ENCODE measurements at places on chromosomes 6 and 20.

DNA sequence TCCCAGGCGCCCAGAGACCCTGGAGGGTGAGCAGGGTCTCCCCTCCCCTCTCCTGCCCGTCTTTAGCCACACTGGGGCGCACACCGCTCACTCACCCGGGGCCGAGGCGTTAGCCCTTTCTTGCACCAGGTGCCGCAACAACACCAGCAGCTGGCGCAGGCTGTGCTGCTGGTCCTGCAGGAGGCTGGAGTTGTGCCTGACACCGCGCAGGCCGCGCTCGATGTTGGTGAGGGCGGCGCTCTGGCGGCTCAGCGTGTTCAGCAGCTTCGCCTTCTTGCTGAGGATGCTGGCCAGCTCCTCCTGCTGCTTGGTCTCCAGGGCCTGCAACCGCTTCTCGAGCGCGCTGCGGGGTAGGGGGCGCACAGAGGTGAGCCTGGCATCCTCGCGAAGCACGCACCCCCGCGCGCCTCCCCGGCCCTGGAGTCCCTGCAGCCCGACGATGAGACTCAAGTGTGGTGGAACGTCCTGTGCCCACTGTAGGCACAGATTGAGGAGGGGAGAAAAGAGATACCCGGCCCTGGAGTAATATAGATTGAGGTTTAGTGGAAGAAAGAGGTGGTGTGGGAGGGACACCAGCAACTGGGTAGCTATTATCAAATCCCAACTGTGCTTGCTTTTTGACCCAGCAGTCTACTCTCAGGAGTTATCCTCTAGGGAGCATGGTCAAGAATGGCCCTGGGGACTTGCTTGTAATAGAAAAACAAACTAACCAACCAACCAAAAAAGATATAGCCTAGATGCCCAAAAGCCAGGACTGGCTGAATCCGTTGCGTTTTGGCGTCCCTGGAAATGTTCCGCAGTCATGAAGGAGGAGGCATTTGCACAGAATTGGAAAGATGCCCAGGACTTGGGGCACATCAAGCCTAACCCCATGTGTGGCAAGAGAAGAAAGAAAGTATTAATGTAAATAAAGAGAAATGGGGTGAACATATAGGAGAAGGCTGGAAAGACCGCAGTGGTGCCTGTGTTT is 30.9 kb downstream of the ANGPT4 start:
- peak; percentile 48 for ATAC-seq

- ATAC-seq = no peak
Measured at GRCh38 chr6:14747881-14748520, 497.9 kb upstream of the JARID2 start.

DNA sequence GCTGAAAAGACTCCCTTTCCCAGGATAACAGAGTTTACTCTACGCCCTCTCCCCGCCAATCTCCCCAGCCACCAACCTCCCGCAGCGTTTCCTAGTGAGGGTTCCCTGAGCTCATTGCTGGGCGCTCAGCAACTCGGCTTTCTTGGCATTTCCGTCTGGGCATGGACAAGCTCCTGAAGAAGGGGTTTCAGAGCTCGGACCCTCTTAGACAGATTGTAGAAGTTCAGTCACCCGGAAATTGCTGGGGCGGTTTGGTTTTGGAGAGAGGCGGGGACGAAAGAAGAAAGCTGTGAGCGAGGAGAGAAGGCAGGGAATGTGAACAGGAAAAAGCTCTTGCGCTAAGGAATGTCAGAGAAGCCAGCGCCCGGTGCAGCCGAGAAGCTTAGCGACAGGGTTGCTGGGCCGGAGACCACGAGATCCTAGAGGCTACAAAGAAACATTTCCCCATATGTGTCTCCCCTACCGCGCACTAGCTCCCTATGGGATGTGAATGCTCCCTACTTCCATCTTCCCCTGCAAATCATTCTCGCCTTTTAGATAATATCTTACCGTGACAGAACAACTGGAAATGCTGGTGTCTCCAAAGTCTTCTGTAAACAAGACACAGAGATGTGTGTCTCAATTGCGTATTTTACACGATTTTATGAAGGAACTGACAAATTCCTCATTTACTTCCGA is 15.8 kb downstream of the POM121L2 start:
- no peak for ATAC-seq

GRCh38 chr6:159760602-159761057 is 1.2 kb upstream of the ACAT2 start:
- no peak for ATAC-seq

GRCh38 chr6:83867043-83867442 is 7.6 kb downstream of the CYB5R4 start:
- ATAC-seq = no peak

- ATAC-seq = no peak
Measured at GRCh38 chr6:23523771-23524170, 602.2 kb upstream of the NRSN1 start.

GRCh38 chr20:54980103-54980960 is 504.9 kb downstream of the DOK5 start:
- no peak for ATAC-seq

DNA sequence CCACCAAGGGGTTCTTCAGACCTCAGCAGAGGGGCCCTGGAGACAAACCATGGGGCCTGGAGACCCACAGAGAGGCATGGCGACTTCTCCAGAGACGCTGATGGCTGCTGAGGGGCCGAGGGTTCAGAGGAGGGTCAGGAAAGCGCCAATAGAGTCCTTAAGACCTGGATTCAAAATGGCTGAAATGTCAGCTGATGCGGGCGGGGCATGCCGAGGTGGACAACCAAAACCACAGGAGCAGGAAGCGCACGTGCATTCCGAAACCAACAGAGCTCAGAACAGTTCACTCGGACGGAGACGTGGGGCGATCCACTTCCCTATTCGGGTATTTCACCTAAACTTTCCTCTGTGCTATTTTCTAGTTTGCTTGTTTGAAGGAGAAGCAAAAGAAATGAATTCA is 99.9 kb upstream of the RIN2 start:
- peak; percentile 90 for ATAC-seq

DNA sequence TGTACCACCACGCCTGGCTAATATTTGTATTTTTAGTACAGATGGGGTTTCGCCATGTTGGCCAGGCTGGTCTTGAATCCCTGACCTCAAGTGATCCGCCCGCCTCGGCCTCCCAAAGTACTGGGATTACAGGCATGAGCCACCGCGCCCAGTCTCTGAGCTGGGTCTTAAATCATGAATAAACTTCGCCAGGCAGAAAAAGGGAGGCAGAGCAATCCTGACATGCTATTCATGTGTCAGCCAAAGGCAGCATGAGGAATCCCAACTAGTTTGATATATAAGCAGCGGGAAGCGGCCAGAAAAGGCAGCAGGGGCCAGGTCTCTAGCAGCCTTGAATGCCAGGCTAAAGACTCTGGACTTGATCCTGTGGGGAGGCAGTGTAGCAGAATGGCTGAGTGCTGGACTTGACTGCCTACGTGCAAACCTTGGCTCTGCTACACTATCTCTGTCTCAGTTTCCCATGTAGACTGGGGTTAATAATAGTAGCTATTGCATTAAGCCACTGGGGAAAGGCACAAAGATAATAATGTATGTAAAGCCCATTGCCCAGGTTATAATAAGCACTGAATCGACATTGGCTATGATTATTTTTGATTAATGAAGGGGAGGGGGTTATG is 1.8 kb downstream of the PROCR start:
- no peak for ATAC-seq

- ATAC-seq = no peak
Measured at GRCh38 chr6:92806254-92806653, 613.1 kb downstream of the EPHA7 start.

- ATAC-seq = peak; percentile 82
Measured at GRCh38 chr6:116405138-116405537, 34.4 kb downstream of the DSE start.

DNA sequence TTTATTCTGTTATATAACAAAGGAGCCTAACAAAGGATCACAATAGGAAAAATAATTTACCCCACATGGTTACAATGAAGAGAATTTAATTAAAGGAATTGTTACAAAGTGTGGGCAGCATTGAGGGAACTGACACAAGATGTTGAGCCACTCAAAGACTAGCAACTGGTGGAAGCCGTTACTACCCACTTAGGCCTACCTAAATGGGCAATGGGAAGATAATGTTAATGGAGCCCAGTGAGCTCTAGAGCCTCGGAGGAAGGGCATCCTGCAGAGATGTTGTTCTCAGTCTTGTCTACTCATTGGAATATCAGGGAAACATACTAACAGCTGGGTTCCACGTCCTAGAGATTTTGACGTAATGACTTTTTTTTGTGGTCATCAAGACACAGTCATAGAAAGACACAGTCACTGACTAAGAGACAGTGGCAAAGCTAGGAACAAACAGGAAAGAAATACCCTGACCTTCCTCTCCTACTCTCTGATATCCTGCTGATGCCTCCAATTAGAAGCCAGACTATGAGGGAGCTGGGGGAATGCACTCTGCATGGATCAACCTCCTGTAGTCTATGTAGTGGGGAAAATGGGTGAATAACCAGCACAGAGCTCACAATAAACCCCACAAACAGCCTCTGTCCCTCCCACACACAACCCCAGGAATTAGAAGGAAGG is 523.8 kb upstream of the FLRT3 start:
- no peak for ATAC-seq

- no peak for ATAC-seq
Measured at GRCh38 chr6:147156799-147157382, 47.3 kb upstream of the STXBP5 start.

- no peak for ATAC-seq
Measured at GRCh38 chr6:26019967-26020328, 57.3 kb downstream of the TRIM38 start.

GRCh38 chr20:34773726-34774125 is 51.7 kb downstream of the NCOA6 start:
- ATAC-seq = no peak

DNA sequence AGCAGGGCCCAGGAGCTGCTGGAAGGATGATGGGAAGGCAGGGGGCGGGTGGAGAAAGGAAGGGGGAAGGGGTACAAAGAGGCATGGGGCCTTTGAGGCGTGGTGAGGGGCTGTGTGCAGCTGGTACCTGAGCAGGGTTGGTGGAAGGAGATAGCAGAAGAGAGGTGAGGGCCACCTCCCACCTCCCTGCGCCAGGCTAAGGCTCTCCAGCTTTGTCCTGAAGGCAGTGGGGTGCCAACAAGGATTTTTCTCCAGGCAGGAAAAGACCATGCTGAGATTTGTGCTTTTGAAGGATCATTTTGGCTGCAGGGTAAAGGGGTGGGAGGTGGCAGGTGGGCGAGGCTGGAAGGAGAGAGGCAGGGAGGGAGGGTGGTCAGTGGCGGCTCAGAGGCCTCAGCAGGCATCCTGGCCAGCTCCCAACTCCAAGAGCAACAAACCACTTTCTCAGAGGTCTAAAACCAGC is 40.8 kb downstream of the NOL4L start:
- no peak for ATAC-seq

DNA sequence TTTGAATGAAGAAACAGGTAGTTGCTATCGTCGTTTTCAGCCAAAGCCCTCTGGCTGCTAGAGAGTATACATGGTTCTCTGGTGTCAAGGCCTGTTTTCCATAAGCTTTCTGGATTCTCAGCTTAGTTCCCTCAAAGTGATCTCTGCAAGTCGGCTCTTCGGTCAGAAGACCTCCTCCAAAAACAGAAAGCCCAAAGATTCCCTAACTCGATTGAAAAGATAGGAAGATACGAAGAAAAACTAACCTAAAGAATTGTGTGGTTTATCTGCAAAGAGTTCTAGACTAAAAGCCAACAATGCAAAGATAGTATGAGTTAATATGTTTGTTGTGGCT is 545 bp upstream of the ASCC3 start:
- ATAC-seq = peak; percentile 1

All from stimulated activated memory B cell treated with anti-CD40 and anti-IgM and Interleukin-4, amounts not matched to agents 10 μg/mL and 1 μg/mL and 100 μg/mL, for 72 hours (primary cell).